D721Med (cell line): ENCODE measurements at places on chromosomes 6 and 20.

DNA sequence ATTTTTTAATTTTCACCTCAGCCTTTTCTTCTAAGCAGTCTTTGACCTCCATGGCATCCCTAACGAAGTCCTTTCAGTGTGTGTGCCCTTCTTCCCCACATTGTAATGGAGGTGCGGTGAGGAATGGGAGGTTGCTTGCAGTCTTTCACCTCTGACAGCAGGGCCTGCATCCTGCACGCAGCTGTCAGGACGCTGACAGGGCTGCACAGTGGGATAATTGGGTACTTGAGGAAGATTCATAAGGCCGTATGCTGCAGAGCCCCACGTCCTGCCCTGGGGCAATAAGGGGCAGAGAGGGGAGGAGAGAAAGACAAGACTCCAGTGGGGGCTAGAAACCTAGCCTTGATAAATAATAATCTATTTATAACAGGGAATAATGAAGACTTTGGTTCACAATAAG lies 184.7 kb downstream of the SAMD5 start:
- no peak for DNase-seq

GRCh38 chr6:104642871-104643270 lies 216.8 kb downstream of the HACE1 start:
- DNase-seq, result no peak

DNA sequence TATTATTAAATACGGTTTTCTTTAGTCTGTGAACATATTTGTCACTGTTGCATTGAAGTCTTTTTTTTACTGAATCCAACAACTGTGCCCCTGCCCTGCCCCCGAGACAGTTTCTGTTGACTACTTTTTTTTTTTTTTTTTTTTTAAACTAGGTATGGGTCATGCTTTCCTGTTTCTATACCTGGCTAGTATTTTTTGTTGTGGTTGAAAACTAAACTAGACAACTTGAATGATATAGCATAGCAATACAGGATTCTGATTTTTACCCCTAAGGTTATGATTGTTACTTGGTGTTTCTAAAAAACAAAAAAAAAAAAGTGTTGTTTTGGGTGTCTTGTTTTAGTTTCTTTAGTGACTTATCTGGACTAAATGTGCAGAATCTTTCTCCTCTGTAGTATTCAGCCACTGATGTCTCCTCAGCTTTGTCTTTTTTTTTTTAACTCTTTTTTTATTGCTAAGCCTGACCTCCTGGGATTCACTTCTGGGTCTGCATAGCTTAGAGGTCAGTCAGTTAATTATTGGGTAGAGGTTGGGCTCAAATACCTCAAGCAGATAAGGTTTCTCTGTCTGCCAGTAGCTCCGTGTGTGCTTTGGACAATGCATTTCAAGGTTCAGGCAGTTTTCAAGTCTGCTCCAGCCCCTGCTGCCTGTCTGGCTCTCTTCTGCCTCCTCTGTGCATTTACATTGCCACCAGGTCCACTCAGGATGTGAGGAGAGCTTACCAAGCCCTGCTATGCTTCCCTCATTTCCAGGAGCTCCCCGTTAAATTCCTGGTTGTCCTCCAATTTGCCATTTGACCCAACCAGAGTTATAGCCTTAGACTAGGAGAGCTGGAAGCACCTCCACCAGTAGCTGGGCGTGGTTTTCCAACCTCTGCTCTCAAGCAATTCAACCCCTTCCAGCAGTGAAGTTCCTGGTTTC lies 91.4 kb downstream of the SYNDIG1 start:
- DNase-seq, result no peak

DNA sequence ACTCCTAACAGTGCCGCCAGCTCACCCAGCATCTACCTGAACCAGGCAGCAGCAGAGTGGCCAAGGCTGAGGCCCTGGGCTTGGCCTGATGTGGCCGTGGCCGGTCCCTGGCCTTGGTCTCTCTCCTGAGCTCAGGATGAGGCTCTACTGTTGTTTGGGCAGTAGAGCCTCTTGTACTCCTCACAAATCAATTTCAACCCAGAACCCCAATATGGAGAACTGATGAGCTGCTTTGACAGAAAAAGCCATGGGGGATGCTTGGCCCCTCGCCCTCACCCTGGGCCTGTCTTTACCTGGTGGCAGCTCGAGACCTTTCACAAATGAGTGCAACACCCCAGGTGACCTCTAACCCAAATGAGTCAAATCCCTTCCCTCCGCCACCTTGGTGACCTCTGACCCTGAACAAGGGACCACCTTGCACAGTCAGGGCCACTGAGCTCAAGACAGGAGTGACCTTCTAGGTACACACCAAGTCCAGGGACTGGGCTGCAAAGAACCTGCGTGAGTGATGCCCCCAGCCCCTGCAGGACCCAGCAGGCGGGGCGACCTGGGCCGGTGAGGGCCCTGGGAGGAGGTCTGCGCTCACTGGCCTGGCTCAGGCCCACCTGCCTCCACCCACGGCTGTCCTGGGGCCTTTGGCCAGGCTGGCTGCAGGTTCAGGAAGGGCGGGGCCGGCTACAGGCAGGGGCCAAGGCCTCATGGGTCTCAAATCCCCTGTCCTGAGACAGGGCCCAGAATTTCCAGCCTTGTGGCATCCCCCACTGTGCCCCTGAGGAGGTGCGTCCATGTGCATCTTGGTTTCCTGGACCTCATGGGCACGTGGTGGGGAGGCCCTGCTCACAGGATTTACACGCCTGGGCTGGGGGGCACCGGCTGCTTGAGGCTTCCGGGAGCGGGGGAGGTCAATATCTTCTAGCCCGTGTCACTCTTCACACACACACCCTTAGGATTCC lies 30.2 kb downstream of the PSMG4 start:
- no peak for DNase-seq

DNA sequence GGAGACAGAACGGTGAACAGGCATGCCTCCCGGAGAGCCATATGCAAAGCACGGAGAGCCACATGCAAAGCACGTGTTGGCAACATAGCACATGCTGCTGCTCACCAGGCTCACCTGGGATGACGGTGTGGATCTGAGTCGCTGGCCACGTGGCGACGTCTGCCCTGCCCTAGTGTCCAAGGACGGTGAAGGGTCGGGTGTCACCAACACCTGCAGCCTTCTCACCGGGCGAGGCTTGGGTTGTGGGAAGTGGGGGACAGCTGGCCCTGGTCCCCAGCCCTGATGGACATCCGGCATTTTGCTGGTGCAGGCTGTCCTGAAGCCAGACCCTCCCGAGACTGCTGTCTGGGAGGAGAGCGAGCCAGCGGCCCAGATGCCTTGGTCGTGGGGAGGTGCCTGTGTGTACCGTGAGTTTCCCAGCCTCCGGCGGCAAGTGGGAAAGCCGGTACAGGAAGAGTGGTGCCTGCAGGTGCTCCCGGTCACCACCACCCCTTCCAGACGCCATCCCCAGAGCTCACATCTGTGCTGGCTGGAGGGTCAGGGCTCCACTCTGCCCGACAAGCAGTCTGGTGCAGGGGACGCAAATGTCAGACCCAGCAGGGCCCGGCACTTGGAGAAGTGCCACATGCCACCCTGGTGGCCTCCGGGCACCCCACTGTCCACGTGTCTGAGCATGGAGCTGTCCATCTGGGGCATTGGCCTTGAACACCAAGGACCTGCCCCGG lies 5.9 kb upstream of the ADRM1 start:
- DNase-seq, result no peak

- DNase-seq, result peak; percentile 48
Observed at GRCh38 chr20:2693286-2694007, 867 bp downstream of the EBF4 start.

GRCh38 chr6:134373282-134373922 lies 55.5 kb upstream of the SGK1 start:
- DNase-seq, result no peak

GRCh38 chr20:41196653-41197225 lies 59.4 kb downstream of the PLCG1 start:
- no peak for DNase-seq

DNA sequence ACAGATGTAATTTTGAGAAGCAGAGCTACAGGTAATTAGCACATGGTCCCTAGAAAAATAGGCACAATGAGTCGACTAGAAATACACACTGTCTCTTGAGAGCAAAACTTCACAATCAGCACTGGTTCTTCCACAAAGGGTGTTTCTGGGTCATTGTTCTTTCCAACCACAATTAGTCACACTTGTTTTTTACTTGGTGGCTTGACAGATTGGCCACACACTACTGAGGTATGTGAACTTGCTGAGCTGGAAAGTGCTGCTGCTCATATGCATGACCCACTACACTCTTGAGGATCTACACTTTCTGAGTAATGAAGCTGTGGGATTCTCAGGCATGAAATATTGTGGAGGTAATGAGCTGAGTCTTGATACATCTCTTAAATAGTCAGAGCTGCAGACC lies 347.7 kb downstream of the BCKDHB start:
- DNase-seq, result no peak

GRCh38 chr6:70310063-70310694 lies 7.3 kb upstream of the COL9A1 start:
- no peak for DNase-seq

DNA sequence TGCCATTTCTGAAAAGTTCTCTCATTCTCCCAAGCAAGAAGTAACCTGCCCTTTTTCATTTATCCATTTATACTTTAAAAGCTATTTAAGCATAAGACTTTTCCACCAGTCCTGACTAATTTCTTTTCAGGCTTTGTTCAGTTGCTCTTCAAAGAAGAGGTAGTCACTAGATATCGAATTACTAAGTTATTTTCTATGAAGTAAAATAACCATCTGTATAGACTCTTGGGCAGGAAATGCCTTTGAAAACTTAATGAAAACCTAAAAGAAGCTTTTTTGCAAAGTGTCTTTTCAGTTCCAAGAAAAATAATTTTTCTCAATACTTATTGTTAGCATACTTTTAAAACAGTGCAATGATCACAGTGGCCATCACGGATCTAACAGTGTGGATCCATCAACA lies 31.3 kb upstream of the LAMP5 start:
- DNase-seq, result no peak

DNA sequence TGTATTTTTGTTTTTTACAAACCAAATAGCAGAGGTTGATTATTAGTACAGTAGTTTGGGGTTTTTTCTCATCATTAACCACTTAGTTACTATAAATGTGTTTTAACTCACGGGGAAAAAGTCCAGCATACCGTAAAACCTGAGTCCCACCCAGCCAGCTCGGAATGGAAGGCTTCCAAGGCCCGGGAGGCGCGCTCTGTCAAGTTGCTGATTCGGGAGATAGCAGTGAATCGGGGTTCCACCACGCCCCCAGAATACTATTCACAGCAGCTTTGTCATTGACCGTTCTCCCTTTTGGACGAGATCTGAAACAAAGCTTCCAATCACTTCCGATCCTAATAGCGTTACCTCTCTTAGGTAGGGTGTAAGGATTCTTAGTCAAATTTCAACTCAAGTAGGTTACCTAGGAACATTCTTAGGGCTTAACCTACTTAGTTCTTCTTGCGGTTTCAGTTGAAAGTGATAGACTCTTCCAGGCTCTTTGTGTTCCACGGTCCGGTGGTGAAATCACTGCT lies 232.8 kb upstream of the QKI start:
- no peak for DNase-seq

DNA sequence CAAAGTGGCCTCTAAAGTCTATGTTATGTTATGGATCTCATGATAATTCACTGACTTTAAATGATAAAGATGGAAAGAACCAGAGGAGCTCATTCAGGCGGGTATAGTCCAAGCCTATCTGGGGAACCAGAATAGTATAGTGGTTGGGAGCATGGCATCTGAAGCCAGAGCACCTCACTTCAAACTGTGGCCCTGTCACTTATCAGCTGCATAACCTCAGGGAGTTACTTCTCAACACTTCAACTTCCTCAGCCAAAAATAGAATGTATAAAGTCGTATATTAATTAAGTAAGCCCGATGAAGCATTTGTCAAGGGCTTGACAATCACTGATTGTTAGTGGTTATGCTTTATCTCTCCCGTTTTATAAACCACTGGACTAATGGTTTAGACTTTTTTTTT lies 112.7 kb downstream of the RTN4IP1 start:
- no peak for DNase-seq

DNA sequence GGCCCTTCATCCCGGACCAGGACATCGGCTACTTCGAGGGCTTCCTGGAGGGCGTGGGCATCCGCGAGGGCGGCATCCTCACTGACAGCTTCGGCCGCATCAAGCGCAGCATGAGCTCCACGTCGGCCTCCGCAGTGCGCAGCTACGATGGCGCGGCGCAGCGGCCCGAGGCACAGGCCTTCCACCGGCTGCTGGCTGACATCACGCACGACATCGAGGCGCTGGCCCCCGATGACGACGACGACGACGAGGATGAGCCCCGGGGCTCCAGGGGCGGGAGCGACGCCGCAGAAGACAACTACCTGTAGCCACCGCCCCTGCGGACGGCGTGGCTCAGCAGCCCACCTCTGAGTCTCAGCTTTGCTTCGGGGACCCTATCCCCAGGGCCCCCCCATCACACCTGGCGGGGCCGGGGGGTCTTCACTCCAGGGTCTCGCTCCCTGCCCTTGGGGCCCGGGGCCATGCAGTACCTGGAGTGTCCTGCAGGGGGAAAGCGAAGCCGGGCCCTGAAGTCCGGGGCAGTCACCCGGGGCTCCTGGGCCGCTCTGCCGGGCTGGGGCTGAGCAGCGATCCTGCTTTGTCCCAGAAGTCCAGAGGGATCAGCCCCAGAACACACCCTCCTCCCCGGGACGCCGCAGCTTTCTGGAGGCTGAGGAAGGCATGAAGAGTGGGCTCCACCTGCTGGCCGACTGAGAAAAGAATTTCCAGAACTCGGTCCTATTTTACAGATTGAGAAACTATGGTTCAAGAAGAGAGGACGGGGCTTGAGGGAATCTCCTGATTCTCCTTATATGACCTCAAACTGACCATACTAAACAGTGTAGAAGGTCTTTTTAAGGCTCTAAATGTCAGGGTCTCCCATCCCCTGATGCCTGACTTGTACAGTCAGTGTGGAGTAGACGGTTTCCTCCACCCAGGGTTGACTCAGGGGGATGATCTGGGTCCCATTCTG lies 20.8 kb upstream of the HCK start:
- DNase-seq, result no peak

DNA sequence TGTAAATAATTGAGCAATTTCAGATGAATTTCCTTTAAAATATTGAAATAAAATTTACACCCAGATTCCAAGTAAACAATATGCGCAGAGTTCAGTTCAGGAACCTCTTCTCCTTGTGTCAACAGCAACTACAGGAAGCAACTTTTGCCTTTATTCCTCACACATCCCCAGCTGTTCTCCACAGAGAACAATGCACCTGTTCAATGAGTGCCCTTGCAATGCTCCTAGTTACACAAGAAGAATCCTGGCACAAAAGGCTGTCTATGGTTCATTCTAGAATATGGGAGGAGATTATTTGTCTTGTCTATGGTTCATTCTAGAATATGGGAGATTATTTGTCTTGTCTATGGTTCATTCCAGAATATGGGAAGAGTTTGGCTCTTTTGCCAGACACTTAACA lies 454.9 kb downstream of the BTBD3 start:
- DNase-seq, result no peak
